ENCODE measurements at places on chromosomes 2 and 18.

- no peak for DNase-seq
Observed at GRCh38 chr2:180133736-180134135, 126.6 kb upstream of the CWC22 start.

GRCh38 chr2:29530281-29530680 is 391.1 kb downstream of the ALK start:
- no peak for DNase-seq

DNA sequence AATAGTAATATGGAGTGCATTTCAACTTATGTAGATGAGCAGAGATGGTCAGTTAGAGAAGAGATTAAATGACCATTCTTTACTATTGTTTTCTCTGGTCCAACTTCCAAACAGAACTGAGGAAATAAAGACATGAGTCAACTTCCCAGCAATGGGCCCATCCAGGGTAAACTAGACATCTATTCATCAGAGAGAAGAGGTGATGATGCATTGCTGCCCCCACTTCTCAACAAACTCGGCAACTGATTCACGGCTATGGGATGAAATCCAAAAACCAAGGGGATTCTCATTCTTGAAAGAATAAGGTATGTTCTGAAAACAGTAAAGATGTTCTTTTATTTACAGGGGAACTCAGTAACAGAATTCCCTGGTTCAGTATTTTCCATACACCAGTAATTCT is 190.7 kb downstream of the RDH14 start:
- no peak for DNase-seq

GRCh38 chr18:62637807-62638687 is 77.3 kb upstream of the PHLPP1 start:
- no peak for DNase-seq

DNA sequence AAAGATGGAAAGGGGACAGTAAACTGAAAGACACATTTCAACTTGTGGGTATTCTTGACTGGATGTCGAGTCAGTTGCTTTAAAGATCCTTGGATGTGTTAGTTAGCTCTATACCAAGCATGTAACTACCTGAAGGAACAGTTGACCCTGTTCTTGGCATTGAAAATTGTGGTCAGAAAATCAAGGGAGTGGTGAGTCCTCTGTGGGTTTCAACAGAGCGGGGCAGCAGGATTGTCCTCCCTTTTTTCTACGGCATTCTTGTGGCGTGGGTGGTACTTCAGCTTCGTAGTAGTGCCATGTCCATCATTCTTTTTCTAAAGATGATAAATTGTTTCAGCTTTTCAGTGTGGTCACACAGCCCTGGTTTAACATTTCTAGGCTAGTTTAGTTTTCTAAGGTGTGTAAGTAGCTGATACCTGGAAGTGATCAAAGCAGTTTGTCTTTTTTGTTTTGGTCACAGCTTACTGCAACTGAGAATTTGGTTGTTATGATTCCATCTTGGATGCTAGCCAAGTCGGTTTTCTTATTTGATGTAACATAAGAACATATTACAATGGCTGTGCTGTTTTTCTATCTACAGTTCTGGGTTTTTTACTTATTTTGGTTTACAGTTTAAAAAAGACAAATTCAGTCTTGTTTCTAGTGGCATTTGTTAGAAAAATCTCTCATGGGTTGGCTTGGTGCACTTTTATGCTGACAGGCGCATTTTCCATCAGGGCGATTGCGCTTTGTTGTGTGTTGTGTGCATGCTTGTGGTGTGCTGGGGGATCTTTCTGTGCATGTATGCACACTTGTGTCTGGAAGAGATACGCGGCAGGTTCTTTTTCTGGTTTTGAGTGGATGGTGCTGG is 84.7 kb downstream of the ZNF407 start:
- no peak for DNase-seq

DNA sequence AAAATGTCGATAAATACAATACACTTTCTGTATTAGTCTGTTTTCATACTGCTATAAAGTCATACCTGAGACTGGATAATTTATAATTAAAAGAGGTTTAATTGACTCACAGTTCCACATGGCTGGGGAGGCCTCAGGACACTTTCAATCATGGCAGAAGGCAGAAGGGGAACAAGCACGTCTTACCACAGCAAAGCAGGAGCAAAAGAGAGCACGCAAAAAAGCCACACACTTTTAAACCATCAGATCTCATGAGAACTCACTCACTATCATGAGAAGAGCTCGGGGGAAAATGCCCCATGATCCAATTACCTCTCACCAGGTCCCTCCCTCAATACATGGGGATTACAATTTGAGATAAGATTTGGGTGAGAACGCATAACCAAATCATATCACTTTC is 256.7 kb downstream of the ANAPC1 start:
- DNase-seq, result no peak

GRCh38 chr2:158753641-158754611 is 41.2 kb upstream of the DAPL1 start:
- no peak for DNase-seq

- DNase-seq, result no peak
Observed at GRCh38 chr2:143674051-143674450, 544.8 kb downstream of the ARHGAP15 start.

DNA sequence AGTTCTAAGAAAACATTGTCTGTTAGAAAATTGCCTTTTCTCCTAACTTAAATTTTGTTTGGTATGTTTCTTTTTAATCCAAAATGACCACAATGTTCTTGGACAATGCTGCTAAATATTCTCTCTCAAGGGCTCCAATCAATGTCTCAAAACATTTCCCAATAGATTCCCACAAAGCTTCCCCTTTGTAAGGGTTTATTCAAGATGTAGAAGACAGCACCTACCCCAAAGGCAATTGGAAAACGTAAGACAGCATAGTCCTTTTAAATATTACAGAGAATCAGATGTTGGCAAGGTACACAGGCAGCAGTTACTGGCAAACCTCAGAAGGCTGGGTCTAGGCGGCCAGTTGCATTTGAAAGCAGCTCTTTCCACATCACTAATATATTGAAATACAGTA is 18.3 kb upstream of the RIF1 start:
- no peak for DNase-seq

DNA sequence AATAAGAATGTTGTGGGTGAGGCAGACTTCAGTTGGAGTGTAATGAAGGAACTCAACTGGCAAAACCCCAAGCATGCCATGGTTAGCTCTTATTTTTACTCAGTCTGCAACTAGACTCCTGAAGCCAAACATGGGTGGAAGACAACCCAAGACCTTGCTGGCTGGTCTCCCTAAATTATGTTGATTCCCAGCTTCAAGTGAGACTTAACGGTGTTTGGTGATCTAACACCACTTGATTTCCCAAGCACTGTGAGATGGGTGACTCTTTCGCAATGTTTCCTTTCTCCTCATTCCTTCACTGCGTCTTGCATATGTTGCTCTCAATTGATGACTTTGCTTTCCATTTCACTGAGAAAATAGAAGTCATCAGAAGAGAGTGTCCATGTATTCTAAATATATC is 693.1 kb downstream of the DCC start:
- no peak for DNase-seq
